ENCODE measurements at places on chromosomes 1 and 21.

- no peak for DNase-seq
These were observed 82.6 kb downstream of the GRIK1 start for GRCh38 chr21:29857150-29857549.

GRCh38 chr1:23394684-23395083 lies 25.0 kb upstream of the ZNF436 start:
- no peak for DNase-seq

GRCh38 chr1:3014050-3014440 lies 7.2 kb upstream of the ACTRT2 start:
- DNase-seq = no peak

GRCh38 chr1:168719306-168720111 lies 9.5 kb downstream of the DPT start:
- no peak for DNase-seq

GRCh38 chr1:82849460-82849859 lies 1048.7 kb downstream of the ADGRL2 start:
- no peak for DNase-seq

GRCh38 chr1:163115887-163116286 lies 46.7 kb downstream of the RGS4 start:
- no peak for DNase-seq
